ENCODE measurements at places on chromosomes 7 and 10.

GRCh38 chr10:14396411-14397048, 65.8 kb upstream of the FRMD4A start:
- no peak for DNase-seq

- DNase-seq: no peak
Observed at GRCh38 chr7:84949501-84949900, 237.4 kb downstream of the SEMA3D start.

- no peak for DNase-seq
Observed at GRCh38 chr10:11110539-11110938, 92.9 kb downstream of the CELF2 start.

GRCh38 chr10:22372917-22373316, 27.6 kb downstream of the SPAG6 start:
- no peak for DNase-seq

DNA sequence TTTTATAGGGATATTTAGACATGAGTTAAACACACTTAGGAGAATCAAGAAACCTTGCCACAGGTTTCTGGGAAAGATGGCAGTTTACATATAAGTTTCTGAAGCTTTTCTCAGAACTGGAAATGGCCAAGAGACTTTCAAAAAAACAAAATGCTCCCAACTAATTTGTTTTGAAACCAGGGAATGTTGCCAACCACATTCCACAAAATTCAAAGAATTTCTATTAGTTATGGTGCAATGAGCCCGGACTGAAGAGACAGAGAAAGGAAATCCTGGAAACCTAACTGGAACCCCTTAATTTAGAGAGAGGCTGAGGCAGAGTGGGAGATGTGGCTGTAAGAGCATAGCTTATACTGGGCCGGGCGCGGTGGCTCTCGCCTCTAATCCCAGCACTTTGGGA, 128.5 kb downstream of the PTEN start:
- DNase-seq: no peak

- DNase-seq: no peak
Observed at GRCh38 chr10:28072573-28072972, 73.7 kb upstream of the ODAD2 start.

DNA sequence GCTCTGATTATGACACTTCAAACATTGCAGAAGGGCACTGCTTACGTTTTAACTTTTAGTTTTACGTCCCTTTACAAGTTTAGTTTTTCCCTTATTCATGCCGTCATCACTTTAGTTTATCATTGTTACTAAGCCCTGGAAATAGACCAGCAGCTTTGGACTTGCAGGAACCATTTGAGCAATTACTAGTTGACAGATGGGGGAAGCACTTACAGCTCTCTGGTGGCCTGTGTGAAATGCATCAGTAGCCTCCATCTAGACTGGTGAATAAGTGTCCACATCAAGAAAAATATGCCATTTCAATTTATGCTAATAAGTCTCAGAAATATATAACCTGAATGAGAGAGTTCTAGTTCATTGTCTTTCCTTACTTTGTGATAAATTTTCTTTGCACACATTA, 194.9 kb upstream of the GRM3 start:
- no peak for DNase-seq

DNA sequence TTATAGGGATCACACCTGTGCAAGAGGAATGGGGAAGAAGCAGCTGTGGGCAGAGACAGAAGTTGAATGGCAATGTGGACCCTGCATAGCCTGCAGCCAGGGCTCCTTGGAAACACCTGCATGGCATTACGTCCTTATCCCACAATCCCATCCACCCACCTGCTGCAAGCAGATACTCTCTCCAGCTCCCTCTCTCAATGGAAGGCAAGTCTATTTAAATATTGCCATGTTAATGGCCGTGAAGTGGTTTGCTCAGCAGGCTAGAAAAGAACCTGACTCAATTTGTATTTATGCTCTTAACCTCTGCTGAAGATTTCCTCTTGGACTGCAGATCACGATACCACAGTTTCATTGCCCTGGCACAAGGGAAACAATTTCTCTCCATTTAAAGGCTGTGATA, 417.0 kb downstream of the TYW1 start:
- DNase-seq: no peak

DNA sequence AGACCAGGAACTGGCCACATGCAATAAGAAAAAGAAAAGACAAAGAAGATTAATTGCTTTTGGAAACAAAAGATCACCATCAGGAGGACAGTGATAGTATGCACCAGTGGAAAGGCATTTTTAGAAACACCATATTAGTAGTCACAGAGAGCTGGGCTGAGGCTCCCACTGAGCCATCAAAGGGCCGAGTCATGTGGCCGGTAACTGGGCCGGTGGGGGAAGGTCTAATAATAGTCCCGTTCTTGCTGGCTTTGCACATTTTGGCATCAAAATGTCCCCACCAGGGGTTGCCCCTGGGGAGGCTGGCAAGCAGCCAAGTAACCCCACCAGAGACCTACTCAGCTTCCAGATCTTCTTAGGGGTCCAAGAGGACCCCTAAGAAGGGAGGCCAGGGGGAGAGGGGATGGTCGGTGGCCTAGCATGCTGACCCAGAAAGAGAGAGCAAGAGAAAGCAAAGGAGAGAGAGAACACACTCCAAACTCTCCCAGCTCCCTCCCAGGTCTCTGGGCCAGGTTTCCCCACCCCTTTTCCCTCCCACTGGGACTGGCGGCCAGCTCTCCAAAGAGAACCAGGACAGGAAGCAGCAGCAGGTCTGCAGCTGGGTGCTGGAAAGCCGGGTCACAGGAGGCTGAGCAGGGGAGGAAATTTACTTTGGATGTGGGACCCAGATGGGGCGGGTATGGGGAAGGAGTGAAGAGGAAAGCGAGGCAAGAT, 70.2 kb upstream of the FGFR2 start:
- DNase-seq: no peak

DNA sequence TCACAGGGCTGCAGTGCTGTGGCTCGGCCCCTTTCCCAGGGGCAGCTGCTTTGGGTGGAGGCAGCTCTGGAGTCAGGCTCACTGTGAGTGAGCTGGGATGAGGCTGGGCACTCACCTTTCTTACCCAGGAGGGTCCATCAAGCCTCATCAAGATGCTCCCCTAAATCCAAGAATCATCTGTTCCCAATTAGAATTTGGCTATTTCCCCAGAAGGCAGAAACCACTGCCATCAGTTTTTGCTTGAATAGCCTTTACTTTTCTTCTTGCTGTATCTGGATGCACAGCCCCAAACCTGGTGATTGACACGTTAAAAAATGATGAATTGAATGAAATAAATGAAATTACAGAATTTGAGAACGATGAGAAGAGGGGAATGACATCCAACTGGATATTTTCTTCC, 74.3 kb upstream of the LYZL1 start:
- no peak for DNase-seq

DNA sequence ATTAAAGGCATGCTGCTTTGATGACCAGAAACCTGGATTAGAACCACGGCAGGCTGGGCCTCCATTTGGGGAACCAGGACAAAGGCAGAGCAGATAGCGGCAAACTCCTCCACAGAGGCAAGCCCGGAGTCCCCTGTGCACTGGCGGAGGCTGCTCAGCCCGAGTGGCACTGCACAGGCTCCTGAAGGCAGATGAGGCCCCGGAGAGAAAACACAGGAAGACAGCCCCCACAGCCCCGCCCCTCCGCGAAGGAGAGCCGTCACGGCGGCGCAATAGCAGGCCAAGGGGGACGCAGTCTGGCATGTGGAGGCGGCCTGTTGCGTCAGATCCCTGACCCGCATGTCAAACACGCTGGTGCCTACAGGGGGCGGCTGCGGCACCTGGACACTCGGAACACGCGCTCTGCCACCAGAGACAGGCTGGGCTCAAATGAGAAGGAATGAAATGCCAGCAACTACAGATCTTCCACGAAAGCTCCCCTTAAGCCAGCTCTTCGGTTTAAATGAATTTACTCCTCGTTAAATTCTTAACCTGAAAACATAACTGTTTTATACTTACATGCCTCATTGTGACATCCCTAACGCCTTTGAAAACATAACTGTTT, 128.5 kb downstream of the MAD1L1 start:
- DNase-seq: peak; percentile 62

GRCh38 chr10:64773357-64773756, 1252.2 kb downstream of the REEP3 start:
- DNase-seq: no peak

- no peak for DNase-seq
Observed at GRCh38 chr10:75599875-75600648, 168.6 kb downstream of the LRMDA start.

- no peak for DNase-seq
Observed at GRCh38 chr7:143435266-143435665, 8.0 kb upstream of the TAS2R60 start.

GRCh38 chr7:134165252-134165651, 38.1 kb downstream of the LRGUK start:
- no peak for DNase-seq

DNA sequence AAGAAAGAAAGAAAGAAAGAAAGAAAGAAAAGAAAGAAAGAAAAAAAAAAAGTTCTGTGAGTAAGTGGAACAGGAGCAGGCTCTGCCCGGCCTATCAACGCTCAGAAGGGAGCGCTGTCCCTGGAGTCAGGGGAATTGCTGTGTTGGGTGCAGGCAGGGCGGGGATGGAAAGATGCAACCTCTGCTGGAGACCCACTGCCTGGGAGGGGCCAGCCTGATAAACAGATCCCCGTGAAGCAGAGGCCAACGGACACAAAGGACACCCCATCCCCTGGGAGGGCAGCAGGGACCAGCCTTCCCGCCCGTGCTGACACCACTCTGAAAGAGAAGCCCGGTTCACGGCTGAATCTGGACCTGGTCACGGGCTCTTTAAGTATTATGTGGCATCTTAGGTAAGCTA, 54.5 kb downstream of the TCERG1L start:
- DNase-seq: no peak

GRCh38 chr7:115548756-115549155, 481.8 kb downstream of the TFEC start:
- no peak for DNase-seq

- no peak for DNase-seq
Observed at GRCh38 chr10:119408969-119409371, 133.5 kb downstream of the RGS10 start.

DNA sequence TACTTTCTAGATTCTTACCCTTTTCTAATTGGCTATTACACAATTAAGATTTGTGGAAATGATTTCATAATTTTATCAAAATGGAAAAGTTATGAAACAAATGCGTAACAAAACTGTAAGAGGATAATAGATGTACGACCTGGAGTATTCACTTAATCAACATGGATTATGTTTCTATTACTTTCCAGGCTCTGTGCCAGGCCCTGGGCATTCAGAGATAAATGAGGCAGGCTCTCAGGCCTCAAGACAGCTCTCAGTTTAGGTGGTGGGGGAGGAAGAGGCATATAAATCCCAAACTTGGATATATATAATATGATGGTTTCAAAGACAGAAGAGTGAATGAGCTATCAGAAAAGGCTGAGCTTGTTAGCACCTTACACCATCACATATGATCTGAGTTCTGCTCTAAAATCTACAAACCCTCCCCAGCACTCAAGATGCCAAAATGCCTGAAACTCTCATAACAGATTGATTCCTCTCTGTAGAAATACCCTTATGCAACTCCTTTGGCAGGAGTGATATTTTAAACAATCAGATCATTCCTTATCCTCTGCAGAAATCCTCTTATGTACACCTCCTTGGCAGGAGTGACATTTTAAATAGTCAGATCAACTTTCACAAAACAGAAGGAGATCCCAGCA, 42.5 kb downstream of the ACBD5 start:
- DNase-seq: no peak

DNA sequence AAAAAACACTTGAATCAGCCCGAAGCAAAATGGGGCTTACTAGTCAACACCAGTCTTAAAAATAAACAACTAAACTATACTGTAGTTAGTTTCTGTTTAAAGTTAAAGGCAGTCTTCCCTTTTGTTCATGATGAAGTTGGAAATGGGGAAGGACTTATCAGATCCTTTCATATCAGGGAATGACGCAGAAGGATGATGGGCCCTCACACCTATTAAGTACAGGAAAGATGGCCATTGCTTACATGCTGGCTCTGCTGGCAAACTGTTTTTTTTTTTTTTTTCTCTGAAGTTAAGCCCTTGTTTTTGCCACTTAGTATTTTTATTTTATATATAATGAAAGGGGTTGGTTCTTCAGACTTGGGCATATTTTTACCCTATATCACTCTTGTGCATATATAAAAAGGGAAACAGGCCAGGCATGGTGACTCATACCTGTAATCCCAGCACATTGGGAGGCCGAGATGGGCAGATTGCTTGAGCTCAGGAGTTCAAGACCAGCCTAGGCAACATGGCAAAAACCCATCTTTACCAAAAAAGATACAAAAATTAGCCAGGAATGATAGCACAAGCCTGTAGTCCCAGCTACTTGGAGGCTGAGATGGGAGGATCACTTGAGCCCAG, 16.6 kb upstream of the NRBF2 start:
- no peak for DNase-seq

- no peak for DNase-seq
Observed at GRCh38 chr10:60260321-60260720, 129.4 kb downstream of the ANK3 start.

- DNase-seq: no peak
Observed at GRCh38 chr7:125606671-125607070, 677.0 kb upstream of the POT1 start.

- DNase-seq: no peak
Observed at GRCh38 chr10:6173203-6173602, 29.5 kb upstream of the PFKFB3 start.

DNA sequence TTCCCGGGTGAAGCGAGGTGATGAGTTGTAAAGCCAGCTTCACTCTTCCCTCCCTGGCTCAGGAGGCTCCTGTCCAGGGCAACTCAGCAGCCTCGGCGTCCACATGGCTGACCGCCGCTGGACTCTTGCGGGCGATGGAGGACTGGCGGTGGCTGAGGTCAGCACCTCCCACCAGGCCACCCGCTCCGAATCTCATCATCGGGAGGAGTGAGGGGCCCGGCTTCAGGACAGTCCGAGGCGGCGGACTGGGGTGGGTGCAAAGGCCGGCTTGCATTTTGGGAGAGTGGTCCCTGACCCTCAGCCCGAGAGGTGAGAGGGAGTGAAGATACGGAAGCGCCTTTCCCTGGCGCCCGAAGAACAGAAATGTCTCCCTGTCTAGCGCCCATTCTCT, 759 bp downstream of the DNAJB12 start:
- no peak for DNase-seq
